Right renal cortex interstitium (tissue), 3 donors: ENCODE measurements at places on chromosomes 11 and 22. TPM values are rescaled to one million over a fixed set of nuclear protein-coding genes. Genes with fewer than 3 reads are reported as not detected.

APOA5 gene
- not detected for polyA plus RNA-seq

GRCh38 chr22:19770349-19771220 is 10.0 kb downstream of the TBX1 start:
- no peak for DNase-seq

DNA sequence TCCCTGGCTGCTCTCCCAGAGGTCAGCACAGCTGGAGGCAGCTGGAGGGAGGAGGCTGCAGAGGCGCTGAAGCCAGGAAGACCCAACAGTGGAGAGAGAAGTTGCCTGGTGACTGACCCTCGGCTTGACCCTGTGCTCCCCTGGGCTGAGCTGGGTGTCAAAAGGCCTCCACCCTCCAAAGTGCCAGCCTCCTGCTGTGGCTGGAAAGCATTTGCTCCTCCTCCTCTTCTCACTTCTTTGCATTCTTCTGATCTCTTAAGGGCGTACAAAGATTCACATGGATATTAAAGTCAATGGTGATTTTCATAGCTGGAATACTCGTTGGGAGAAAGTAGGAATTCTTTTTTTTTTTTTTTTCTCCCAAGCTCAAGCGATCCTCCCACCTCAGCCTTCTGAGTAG is 91.7 kb downstream of the MED15 start:
- no peak for DNase-seq

GDPD4 gene
- 0.35 TPM for polyA plus RNA-seq

GGTLC2 gene
- polyA plus RNA-seq, result not detected
